Lung (tissue), 17 donors: ENCODE measurements at places on chromosomes 12 and 14.
A peak's percentile ranks its signal among the peaks of the same experiment; 100 is the strongest.

GRCh38 chr14:75996488-75996887 is 10.9 kb downstream of the IFT43 start:
- no peak for DNase-seq

GRCh38 chr14:55577229-55577628 is 2.8 kb upstream of the KTN1 start:
- no peak for DNase-seq

DNA sequence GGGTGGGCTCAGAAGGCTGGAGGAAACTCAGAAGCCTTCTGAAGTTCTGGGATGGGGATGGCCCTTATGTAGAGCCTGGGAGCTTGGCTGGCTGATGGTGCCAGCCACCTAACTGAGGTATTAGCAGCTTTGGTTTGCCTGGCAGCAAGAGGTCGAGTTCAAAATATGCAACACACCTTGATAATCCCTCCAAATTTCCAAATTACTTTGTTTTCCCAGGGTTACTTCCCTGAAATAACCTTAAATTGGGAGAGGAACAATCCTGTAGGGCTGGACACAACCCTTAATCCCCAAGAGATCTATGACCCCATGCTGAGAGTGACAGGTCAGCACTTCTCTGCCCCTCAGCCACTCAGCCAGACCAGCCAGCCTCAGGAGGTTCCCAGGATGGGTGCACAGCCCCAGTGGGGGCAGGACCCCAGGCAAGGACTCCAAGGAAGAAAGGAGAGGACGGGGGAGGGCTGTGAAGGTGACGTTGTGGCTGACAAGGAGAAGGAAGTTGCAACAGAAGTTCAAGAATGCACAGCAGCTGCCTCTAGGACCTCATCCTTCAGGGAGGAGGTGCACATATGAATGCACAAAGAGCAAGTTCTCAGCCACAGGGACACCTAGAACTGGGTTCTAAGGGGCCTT is 18.6 kb upstream of the KRT77 start:
- no peak for DNase-seq

DNA sequence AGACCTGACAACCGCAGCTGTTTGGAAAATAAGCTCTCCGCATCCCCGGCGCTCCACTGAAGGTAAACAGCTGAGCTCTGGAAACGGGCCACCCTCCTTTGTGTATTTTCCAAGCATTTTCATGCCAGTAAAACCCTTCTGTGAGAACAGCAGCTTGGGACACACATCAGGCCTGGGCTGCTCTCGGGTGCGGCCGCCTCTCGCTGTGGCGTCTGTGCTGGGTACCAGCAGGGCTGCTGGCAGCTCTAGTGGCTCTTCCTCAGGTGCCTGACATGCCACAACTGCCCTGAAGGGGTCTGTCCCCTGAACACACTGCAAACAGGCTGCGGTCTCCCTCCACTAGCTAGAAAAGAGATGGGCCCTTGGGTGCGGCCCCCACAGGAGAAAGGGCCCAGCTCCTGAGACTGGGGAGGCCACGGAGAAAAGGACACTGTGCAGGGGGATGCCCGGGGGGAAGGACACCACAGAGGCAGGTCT is 96.3 kb downstream of the ITPK1 start:
- DNase-seq: peak; percentile 60

- no peak for DNase-seq
These were observed 16.2 kb downstream of the CDK17 start for GRCh38 chr12:96383991-96384390.

GRCh38 chr14:22556990-22557623 is 31.9 kb downstream of the DAD1 start:
- DNase-seq: peak; percentile 87

GRCh38 chr14:60544659-60545058 is 35.7 kb downstream of the SIX6 start:
- no peak for DNase-seq

- DNase-seq: no peak
These were observed 1165.4 kb downstream of the TMEM121 start for GRCh38 chr14:106691601-106692291.

DNA sequence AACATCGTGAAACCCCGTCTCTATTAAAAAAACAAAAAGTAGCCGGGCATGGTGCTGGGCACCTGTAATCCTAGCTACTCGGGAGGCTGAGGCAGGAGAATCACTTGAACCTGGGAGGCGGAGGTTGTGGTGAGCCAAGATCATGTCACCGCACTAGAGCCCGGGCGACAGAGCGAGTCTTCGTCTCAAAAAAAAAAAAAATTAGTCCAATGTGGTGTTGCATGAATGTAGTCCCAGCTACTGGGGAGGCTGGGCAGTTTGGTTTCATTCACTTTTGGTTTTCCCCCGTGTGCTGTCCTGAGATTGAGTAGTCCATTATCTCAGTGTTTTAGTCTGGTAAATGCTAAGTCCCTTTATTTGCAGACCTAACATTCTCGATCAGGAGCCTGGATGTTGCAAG is 19.5 kb downstream of the RPS29 start:
- no peak for DNase-seq

DNA sequence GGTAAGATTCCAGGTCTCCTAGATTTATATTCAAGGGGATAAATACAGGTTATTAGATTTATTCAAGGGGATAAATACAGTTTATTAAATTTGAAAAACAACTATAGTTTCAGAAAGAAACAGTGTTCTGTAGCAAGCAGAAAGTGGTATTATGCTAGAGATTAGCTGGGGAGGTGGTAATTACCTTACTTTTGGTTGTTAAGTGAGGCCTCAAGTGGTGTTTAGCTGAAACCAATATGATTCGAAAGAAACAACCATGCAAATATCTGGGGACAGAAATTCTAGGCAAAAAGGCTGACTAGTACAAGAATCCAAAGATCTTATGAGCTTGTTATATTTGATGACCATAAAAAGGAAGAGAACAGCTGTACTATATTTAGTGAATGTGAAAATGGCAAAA is 6.2 kb downstream of the OR4N5 start:
- DNase-seq: no peak

- DNase-seq: peak; percentile 90
These were observed 10.9 kb upstream of the PIK3C2G start for GRCh38 chr12:18250313-18250916.

DNA sequence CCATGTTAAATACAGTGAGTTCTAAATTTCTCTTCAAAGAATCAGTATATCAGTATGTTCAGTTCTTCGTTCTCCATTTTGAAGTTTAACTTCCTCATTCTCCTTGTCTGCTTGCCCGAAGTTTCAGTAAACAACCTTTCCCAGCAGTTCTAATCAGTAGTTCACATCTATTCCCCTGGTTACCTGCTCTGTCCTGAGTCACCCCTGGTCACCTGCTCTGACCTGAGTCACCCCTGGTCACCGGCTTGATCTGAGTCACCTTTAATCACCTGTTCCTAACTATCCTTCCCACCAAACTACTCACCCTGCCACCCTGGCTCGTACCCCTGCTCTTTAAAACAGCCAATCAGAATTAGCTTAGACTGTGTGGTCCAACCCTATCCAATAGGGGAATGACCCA is 9.4 kb upstream of the OR10G3 start:
- no peak for DNase-seq

DNA sequence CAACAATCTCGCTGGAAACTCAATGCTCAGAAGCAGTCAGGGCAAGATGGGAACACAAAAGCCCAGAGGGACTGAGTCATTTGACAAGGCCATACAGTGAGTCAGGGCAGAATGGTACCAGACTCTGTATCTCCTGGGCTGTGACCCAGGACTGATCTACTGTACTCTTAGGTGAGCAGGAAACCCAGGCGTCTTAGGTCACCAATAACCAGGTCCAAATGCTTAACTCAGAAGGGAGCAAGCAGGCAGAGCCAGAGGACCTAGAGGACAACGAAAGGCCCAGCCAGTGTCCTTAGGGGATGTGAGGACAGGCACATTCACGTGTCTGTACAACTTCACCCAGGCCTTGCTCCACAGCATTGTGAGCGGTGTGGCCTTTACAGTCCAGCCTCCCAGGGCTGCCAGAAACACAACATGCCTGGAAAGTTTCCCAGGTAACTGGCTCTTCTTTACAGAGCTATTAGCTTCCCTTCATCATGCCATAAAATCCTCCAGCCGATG is 69.9 kb downstream of the ARL6IP4 start:
- no peak for DNase-seq

GRCh38 chr12:46187023-46187422 is 81.8 kb downstream of the SLC38A1 start:
- peak; percentile 31 for DNase-seq

DNA sequence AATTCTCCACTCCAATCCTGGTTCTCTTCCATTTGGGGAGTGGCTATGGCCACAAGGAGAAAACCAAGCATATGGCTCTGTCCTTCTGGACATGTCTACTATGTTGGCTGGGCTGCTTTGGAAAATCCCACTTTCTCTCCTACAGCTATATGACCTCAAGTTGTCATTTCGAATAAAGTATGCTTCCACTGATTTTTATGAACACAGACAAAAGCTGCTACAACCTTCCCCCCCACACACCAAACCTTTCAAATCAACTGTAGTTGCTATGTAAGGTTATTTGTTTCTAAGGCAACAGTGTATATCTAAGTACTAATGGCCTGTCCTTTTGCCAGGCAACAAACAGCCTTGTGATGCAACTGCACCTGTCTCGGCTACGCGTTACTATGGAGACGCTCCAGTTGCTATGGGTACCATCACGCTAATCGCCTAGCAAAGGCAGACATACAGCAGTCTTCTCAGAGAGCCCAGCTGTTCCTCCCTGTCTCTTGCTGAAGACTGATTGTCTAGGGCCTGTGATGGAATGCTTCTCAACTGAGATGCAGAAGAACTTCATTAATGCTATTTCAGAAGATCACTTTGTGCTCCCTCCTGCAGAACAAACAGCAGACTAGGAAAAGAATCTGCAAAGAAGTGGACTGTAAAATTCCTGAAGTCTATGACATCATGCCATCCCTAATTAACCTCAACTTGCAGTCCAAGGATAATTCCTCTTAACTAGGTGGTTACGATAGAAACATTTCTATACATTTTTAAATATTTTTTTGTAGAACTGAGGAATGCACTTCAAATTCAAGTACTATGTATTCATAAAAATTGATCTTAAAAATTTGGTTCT is 67.6 kb downstream of the FOXN3 start:
- peak; percentile 52 for DNase-seq

- DNase-seq: no peak
These were observed 82.8 kb downstream of the BTG1 start for GRCh38 chr12:92062539-92063493.
